ENCODE measurements at places on chromosomes 5 and 9.

DNA sequence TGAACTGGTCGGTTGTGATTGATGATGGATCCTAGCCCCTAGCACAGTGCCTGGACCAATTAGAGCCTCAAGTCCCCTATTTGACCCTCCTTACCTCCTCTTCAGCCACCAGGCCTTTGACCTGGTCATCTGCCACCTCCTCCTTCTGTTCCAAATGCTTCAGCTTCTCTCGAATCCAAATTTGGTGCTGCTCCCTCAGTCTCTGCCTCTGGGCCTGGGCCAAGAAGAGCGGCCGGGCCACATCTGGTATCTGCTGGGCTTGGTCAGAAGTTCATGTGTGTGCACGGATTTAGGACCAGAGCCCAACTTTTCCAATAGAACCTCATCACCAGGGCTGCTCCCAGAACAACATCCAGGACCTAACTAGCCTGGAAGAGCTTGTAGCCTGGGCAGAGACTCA is 6.5 kb downstream of the SLC35A4 start:
- no peak for DNase-seq

DNA sequence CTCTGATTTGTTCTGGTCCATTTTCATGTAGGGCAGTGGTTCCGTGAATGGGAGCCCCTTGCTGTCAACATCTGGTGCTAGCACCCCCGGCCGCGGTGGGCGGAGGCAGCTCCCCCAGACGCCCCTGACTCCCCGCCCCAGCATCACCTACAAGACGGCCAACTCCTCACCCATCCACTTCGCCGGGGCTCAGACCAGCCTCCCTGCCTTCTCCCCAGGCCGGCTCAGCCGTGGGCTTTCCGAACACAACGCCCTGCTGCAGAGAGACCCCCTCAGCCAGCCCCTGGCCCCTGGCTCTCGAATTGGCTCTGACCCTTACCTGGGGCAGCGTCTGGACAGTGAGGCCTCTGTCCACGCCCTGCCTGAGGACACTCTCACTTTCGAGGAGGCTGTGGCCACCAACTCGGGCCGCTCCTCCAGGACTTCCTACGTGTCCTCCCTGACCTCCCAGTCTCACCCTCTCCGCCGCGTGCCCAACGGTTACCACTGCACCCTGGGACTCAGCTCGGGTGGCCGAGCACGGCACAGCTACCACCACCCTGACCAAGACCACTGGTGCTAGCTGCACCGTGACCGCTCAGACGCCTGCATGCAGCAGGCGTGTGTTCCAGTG is 244.0 kb downstream of the CACNA1B start:
- no peak for DNase-seq

DNA sequence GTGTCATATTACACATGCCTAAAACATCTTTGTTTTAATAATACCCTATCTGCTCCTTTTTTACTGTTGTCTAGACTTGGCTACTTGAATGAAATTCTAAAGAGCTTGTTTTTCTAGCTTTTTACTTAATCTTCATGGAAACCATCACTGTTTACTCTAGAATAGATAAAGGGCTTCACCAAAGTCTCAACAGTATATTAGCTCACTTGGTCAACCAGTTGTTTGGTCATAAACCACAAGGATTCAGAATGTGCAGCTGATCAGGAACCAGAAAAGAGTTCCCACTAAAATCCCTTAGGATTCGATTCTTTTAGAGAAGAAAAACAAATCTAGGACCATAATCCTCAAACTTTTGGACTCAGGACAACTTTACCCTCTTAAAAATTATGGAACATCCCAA is 38.0 kb downstream of the CDO1 start:
- DNase-seq, result no peak

GRCh38 chr5:115335301-115335700 is 38.8 kb upstream of the CCDC112 start:
- DNase-seq, result no peak

GRCh38 chr9:116792271-116792670 is 105.2 kb downstream of the TRIM32 start:
- no peak for DNase-seq

GRCh38 chr5:159749146-159749545 is 167.1 kb upstream of the ADRA1B start:
- no peak for DNase-seq

- DNase-seq, result no peak
Measured at GRCh38 chr5:153896117-153896516, 142.6 kb downstream of the FAM114A2 start.

DNA sequence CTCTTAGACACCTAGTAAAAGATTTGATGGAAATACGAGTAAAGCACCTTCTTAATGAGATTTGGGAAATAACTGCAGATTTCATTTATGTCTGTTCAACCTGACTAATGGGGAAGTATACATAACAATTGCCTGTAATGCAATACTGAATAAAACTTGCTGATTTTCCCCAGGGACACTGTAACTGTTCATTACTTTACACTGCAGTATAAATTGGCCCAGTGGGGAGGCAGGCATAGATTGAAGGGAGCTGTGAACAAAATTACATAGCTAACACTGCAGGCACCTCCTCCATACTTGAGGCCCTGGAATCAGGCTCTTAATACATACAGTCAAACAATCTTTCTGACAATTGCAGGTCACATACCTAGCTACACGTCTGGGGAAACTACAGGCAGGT is 216.2 kb downstream of the PTPRD start:
- DNase-seq, result no peak

GRCh38 chr5:14184725-14185124 is 41.6 kb downstream of the TRIO start:
- DNase-seq, result no peak

DNA sequence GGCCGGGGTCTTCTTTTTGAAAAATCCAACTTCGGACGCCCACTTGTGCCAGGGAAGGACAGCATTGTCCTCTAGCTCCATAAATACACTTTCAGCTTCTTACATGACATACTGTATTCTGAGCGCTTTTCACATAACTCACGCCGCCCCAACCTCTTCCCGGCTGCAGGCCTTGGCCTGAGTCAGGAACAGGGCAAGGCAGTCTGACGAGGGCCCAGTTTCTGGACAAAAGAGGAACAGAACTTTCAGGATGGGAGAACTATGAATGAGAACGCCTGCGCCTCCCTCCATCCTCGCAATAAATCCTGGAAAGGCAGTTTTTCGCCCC is 650 bp downstream of the DCTN4 start:
- no peak for DNase-seq

DNA sequence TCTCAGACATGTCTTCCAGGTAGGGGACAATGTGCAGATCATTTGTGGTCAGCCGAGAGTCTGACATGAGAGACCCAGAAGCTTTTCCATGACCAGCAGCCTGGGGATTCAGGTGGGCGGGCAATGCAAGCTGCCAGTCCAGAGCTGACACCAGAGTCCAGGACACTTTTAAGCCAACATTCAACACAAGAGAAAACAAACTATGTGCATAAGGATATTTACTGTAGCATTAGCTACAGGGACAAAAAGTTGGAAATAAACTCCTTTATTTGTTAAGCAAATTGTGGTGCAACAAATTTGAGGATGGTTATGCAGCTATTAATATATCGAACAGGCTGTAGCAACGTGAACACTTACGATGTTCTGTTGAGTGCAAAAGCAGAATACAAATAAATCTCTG is 9.9 kb upstream of the RNF130 start:
- no peak for DNase-seq

GRCh38 chr9:110351009-110351467 is 13.4 kb upstream of the TXNDC8 start:
- no peak for DNase-seq
